ENCODE measurements at places on chromosomes 1 and 21.
A peak's percentile ranks its signal among the peaks of the same experiment; 100 is the strongest.

DNA sequence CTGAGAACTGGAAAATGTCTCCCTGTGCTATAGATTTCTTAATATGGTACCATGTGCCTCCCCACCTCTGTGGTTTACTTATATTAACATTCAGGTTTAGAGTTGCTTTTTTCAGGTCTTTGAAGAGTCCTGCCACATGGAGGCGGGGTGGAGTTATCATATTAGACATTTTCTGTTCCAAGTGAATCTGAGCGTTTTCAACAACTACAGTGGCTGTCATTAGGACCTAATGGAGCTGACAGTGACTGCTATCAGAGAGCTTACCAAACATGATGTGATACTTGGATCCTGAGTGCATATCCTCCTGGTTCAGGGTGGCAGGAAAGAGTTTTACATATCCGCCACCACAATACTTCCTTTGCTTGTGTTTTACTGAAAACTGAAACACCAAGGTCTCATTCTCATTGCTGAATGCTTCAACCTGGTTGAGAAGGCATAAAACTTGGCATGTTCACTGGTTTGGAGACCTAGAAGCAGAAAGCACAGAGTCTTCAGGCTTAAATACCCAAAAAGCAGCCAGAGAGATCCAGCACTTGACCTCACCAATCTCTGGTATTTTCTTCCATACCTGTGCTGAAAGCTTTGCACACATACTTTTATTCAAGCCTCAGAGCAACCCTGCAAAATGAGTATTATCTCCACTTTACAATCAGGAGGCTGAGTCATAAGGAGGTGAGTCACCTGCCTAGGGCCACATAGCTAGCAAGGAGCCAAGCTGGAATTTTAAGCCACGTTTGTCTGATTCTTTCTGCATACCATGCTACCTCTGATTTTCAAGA lies 47.4 kb upstream of the OSBPL9 start:
- DNase-seq: no peak

DNA sequence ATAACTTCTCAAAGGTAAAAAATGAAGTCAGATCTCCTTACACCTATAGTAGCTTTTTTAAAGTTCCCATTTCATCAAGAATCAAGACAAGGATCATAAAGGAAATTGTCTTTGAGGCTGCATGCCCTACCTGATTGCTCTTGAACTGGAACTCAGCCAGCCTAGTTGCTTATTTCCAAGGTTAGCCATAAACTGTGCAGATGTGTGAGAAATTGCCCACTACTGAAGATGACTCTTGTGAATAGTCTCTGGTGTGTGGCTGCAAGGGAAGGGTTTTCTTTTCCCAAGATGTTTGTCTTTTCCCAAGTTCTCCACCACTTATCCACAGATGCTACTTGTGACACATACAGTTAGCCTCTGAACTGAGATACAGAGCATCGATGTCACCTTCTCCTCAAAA lies 81.7 kb upstream of the DUSP10 start:
- no peak for DNase-seq

DNA sequence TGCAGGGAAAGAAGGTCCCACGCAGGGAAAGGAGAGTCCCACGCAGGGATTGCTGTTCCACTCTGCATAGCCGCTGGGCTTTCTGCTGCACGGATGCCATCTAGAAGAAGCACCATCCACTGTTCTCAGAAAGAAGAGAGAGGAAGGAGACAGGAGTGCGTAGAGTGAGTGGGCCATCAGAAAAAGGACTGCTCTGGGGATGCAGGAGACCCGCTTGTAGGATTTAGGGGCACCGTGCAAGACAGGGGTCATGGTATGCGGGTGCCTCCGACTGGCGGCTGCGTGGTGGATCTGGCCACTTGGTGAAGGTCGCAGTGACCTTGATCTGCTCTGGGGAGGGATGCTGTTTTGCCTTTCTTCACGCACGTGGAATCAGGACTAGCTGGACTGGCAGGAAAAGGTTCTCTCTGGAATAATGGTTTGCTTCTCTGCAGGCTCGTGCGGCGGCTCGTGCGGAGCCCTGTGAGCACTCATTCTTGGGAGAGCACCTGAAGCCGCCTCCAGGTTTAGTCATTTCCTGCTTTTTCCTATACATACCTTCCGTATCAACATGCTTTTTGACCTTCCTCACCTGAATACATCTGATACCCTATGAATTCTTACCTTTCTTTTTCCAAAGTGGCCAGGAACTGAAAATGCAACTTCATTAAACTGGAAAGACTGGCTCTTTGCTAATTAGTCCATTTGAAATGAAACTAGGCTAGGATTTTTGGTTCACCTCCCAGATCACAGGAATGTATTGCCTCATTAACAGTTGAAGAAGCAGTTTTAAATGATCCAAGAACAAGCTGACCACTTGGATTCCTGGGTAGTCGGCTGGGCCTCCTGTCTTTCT lies 181.6 kb downstream of the KIF26B start:
- DNase-seq: no peak

GRCh38 chr1:18094096-18094495 lies 13.5 kb upstream of the IGSF21 start:
- DNase-seq: no peak

DNA sequence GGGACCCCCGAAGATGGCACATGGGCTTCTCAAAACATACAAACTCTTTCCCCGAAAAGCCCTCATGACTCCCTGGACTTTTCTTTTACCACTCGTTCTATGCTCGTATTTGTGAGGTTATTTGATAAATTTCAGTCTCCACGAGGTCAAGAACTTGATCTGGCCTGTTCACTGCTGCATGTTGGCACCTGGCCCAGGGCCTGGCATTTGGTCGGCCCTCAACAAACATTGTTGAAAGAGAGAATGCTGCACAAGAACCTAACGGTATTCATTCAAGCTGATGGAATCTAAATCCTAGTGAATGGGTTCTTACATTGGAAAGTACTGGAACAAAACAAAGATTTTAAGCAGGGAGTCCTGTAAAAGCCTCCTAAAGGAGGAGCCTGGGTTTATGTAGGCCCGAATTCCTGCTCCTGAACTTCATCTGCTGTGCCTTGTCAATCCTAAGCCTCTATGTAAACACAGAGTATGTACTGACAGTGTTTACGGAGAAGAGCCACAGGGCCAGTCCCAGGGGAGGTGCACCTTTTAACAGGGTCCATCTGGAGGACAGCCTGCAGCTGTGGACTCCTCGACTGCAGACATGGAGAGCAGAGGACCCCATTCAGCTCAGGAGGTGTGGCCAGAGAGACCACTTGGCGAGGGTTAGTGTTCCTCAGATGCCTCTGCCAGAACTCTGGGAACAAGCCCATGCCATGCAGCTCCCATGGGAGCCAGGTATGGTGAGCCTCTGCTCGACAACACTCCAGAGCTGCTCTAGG lies 46.9 kb downstream of the L1TD1 start:
- DNase-seq: no peak

- DNase-seq: no peak
Measured at GRCh38 chr1:183675381-183675780, 22.3 kb upstream of the APOBEC4 start.

DNA sequence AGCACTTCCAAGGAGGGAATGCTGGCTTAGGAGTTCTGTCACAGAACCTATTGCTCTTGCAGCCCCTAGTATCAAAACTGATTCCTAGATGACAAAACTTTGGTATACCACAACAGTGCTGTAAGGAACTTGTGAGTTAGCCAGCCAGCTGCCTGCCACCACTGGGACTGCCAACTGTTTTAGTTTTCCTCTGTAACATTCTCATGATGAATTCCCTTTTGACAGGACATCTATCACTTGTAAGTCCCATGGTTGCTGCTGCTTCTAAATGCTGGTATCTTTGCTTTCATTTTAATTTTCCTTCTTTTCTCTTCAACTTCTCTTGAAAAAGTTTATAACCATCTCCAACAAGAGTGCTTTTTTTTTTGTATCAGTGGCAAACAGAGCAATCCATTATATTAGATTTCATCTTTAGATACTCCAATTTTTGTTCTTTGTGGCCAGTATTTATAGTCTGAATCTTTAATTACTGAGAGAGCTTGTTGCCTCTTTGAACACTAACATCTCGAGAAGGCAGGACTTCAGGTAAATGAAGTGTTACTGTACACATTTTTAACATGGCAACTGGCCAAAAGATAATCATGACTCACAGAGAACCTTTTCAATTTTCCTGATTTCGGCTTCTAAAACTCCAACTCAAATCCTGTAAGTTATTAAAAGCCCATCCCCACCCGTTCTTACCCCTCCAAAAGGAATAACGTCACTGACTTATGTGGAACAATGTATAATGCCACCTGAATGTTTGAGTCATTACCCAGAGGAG lies 19.8 kb downstream of the DBT start:
- DNase-seq: no peak

DNA sequence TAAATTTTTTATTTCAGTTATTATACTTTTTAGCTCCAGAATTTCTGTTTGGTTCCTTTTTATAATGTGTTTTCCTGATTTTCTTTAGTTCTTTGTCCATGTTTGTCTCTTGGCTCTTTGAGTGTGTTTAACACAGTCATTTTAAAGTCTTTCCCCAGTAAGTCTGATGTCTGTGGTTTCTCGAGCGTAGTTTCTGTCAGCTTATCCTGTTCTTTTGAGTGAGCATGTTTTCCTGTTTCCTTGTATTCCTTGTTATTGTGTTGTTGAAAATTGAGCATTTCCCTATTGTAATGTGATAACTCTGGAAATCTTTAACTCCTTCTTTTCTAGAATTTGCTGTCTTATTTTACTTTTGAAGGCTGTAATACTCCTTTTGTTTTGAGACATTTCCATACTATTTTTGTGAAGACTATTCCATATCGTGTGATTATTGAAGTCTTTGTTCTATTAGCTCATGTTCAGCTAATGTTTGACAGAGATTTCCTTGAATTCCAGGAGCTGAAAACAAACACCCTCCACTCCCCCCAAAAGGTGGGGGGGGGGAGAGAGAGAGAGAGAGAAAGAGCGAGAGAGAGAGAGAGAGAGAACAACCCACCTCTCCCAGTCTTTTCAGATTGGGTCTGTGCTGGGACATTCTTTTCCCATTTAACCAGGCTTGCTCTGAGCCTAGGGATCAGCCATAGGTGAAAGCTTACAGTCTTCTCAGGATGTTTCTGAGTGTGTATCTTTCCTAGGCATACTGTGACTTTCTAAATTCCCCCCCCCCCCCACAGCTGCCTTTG lies 38.3 kb downstream of the SDCCAG8 start:
- DNase-seq: no peak

DNA sequence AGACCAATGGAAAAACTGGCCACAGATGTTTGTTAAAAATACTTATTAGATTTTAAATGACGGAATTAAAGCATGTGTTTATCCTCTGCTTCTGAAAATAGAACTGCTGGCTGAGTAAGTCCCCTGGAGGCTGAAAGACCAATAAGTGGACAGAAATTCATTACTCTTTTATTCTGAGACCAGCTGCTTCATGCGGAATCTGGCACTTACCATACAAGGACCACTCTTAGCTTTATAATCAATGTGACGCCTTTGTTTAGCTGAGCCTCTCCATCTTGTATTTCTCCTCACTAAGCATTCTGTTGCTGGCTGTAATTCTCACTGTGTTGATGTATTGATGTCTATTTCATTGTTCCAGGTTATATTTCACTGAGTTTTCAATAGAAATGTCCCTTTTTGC lies 6.3 kb upstream of the EXO1 start:
- DNase-seq: no peak

DNA sequence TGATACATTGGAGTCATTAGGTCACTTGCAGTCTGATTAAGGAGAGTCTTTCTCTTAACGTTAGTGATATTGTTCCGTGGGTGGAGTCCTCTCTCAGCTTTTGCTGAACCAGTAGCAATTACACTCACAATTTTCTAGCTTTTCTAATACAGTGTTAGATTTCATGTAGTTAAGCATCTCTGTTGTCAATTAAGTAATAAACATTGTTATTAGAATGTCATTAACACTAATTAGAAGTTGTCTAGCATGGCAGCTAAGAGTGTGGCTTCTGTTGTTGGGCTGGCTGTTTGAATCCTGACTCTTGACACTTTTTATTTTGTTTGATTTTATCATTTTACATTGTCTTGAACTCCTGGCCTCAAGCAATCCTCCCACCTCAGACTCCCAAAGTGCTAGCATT lies 33.4 kb downstream of the FAAH start:
- no peak for DNase-seq

GRCh38 chr1:5002676-5003075 lies 348.3 kb downstream of the AJAP1 start:
- DNase-seq: no peak

DNA sequence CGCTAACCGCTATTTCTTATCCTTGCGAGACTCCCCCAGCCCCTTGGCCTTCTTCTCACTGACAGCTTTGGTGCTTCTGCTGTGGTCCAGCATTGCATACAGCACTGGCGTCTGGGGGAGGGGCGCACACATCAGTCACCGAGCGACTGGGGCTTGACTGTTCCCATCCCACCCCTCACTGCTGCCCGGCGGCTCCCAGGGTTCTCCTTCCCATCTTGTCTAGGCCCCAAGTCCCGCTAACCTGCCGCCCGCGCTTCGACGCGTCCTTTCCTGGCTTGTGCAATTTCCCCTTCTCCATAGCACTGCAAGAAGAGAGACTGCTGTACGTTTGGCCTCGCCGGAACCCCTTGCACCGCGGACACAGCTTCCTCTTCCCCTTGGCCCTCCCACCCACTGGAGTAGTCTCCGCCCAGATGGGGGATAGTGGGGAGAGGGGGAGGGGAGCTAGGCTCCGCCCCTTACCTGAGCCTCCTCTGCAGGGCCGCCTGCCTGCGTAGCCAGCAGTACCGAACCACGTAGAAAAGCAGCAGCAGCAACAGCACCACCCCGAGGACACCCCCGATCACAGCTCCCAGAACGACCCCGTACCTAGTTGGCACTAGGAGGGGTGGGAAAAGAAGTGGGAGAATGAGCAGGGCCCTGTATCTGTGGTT lies 3.8 kb downstream of the MPZ start:
- DNase-seq: peak; percentile 78
